ENCODE measurements at places on chromosomes 6 and 20.

- no peak for DNase-seq
These were observed 195.7 kb upstream of the KCNG1 start for GRCh38 chr20:51218603-51219002.

DNA sequence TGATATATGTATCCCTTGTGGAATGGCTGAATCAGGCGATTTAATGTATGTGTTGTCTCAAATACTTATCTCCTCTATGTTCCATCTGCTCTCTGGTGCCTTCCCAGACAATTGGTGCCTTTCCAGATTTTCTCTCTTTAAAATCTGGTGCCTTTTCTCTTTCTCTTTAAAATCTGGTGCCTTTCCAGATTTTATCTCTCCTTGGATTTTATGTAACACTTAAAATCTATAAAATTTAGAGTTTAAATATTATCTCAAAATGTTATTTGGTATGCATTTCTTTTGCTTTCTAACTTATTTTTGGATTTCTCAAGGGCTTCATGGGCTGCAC lies 116.3 kb downstream of the KIF13A start:
- no peak for DNase-seq

DNA sequence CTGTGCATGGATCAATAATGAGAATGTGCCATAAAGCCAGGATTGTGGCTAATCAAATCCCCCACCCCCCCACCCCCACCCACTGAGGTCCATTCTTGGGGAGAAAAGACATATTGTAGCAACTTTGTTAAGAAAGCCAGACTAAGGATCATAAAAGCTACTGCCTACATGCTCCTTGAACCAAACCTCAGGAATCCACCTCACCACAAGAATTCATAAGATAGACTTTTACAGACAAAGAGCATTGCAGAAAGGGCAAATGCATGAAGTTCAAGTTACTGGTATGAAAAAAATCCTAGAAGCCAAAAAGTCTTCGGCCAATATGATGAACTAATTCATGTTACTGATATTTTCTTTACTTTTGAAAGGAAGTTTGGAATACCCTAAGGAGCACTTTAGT lies 187.9 kb upstream of the ARID1B start:
- no peak for DNase-seq

DNA sequence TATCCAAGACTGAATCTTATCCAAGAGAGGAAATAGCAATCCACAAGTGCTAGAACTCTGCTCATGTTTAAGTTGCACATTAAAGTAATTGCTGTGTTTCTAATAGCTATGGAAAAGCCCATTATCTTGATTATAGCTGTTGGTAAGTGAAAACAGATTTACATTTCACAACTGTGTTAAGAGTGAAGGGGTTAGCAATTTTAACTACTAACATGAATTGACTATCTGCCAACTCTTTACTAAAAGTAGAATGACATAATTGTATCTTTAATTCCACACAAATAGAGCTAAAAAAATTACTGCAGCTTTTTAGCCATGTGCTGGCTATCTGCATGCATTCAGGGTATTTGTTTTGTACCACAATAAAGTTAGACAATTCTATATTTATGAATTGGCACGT lies 277.9 kb upstream of the IRAK1BP1 start:
- no peak for DNase-seq

DNA sequence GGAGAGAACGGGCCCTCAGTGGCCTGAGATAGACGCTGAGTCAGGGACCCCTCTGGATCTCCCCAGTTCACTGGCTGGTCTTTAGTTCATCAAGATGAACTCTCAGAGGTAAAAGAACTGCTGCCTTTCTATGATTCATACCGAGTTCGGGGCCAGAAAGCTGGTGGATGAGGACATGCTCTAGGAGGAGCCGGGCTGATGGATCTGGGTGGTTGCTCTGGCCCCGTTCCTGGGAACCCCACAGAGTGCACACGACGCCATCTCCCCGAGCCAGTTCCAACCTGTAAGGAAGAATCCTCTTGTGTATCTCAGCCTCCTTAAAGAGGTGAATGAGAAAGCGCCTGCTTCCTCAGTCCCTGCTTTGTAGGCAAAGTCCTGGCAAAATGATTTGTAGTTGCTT lies 142.6 kb upstream of the PDE10A start:
- DNase-seq: no peak

DNA sequence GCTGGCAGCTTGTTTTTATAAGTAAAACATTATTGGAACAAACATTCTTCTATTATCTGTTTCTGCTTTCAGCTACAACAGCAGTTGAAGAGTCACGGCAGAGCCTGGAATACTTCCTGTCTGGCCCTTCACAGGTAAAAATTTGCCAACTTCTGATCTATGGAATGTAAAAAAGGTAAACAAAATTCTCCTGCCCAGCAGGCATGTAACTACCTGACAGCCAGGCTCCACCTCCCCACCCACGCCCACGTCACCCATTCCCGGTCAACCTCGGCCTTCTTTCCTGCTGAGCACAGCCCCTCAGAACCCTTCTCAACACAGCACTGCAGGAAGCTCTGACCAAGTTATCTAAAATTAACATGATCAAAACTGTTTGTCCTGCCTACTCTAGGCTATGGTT lies 166.0 kb downstream of the DLL1 start:
- no peak for DNase-seq

- DNase-seq: no peak
These were observed 659.2 kb downstream of the HDGFL1 start for GRCh38 chr6:23228439-23229024.

DNA sequence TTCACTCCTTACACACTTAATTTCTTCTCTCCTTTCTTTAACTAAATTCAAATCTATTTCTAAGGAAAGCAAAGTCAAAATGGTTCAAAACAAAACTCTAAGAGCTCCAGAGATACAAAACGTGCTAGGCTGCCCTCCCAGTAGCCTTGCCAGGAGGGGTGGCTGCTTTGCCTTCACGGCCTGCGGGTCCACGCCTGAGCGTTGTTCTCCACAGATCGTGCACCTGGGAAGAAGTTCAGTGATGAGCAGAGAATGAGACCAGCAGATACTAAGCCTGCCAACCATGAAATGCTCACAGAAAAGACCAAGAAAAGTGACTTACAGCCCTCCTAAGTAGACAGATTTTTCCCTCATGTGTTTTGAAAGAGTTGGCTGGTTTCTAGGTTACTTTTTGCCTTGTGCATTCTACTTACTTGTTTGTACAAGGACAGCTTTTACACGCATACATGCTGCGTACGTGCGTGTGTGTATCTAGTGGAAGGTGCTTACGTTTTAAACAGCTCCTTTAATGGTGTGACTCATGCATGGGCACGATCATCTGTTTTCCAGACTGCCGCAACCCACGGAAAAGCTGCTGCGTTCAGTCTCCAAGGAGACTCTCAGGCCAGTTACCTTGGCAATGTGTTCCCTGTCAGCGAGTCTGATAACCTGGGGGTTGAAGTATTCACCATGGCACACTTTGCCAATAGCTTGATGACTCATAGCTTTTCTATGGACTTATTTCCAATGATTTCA lies 32.4 kb upstream of the PBOV1 start:
- no peak for DNase-seq

- DNase-seq: no peak
These were observed 58.9 kb downstream of the ID4 start for GRCh38 chr6:19895866-19896692.

DNA sequence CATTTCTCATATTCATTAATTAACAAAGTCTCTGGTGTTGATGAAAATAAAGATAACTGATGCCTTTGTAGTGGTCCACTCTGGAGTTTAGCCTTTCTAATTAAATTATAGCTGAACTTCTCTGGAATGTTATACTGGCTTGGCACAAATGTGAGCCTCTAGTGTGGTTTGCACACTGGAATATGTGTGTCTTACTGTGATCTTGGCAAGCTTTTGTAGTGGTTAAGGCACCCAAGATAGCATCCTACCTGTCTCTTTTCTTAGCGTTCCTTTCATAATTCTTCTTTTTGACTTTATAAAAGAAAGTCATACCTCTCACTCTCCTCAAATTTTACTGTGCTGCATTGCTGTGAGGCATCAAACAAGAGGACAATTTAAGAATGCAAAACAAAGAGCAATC lies 107.4 kb downstream of the UTRN start:
- DNase-seq: no peak

DNA sequence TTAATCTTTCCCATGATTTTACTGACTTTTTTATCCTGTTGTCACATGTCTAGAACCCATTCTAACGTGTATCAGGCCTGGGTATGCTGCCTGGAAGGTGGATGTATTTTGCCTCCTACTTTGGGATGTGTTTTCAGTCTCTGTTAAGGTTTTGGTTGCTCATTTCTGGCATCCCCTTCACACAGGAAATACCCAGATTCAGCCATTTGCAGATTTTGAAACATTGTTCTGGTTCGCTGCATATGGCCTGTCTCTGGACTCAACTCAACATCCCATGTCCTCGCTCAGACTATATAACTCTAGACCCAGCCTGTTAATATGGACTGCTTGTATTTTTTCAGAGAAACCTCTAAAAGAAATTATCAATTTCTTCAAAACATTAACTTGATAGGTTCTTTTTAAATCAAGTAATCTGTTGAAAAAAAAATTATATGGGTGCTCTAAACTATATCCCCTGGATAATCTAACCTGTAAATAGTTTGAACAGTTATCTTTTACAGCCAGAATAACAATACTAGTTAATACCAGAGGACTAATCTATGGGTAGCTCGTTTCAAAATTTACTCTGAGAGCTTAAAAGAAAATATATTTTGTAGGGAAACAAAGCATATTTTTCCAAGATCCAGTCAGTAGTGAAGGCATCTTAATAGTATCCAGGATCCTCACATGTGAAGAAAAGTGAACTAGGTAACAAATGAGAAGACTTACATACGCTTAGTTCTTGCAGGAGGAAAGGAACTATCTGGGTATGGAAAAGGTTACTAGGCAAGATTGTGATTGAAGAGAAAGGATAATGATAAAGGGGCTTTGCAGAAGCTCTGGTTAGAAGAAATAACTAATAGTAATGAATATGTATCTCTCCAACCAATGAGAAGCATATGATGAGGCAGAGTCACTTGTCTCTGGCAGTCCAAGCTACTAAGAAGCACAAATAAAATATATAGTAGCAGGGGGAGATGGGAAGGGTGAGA lies 23.4 kb upstream of the HLA-DQB1 start:
- no peak for DNase-seq

DNA sequence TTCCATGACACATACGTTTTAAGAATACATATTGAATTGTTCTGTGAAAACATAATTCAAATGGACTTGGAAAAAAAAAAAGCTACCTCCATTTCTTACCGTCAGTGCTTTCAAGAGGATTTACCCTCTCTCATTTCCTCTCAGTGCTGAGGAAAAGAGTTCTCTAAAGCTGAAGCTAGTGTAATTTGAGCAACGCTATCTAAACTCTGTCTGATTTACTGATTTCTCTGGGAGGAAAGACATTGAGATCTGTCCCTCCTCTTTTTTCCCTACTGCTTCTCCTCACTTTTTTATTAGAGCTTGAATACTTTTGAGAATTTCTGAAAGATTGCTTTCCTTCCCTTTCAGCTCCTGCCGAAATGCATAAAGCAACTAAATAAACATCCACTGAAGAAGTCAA lies 41.2 kb upstream of the GRIK2 start:
- DNase-seq: no peak

- no peak for DNase-seq
These were observed 65.3 kb downstream of the EDN3 start for GRCh38 chr20:59365611-59366285.

DNA sequence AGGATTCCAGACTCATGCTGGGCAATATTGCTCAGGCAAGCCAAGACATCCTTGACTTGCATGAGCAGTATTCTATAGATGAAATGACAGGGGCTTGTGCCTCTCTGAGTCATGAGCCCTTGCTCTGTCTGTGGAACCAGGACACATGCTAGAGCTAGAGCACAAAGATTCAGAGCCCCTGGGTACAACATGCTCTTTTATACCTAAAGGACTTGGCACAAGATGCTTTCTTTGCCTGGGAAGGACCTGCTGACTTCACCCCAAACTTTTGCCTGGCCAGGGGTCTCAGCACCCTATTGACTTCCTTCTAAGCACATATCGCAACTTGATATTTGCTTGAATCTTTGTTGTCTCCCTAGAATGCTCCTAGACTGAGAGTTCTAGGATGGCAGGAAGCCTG lies 27.4 kb downstream of the TGM6 start:
- DNase-seq: no peak

DNA sequence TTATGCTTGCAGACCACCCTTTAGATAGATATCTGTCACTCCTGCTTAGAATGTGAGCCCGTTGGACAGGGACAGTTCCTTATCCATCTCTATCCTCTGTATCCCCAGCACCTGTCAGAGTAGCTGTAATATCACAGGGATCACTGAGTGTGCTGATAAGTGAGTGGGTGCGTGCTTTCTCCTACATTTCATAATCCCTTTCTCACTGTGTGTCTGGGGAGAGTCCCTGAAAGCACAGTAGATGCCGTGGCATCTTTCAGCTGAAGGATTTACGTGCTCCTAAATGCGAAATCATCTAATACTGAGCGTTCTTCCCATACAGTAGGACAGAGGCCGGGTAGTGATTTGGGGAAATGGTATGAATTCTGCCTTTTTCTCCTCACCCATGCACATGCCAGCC lies 198.9 kb upstream of the SASH1 start:
- no peak for DNase-seq

DNA sequence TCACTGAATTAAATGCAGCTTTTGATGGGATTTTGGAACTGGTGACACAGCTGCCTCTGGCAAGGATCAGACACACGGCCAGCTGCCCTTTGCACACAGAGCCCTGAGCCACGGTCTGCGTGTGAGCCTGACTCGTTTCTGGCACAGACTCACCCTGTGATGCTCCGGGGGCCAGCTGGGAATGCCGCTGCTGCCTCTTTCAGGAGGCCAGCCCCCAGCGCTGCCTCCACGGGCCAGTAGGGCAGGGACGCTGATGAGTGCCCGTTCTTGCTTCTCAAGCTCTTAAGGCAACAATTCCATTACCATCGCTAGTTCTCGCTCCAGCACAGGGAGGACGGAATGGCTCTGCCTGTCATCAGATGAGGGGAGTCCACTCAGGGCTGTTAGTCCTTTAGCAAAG lies 61.6 kb downstream of the IRF4 start:
- DNase-seq: no peak

DNA sequence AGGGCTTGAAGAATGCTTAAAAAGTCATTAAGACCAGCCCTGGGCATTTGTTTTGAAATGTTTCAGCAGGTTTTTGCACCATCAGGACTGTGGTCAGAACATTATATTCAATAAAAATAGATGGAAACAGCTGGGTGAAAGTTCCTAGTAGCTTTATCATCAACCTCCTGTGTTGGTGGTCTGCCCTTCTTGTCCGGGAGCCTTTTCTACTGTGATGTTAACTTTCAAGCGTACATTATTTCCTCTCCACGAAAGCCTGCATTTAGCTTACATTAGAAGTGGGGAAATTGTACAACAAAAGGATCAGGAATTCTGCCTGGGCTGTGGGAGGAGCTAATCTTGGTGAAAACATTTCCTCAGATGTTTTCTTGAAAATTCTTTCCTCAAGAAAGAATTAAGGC lies 71.1 kb downstream of the LAMA4 start:
- no peak for DNase-seq
